NCI-H187 (cell line): ENCODE measurements at places on chromosomes 1 and 21.

DNA sequence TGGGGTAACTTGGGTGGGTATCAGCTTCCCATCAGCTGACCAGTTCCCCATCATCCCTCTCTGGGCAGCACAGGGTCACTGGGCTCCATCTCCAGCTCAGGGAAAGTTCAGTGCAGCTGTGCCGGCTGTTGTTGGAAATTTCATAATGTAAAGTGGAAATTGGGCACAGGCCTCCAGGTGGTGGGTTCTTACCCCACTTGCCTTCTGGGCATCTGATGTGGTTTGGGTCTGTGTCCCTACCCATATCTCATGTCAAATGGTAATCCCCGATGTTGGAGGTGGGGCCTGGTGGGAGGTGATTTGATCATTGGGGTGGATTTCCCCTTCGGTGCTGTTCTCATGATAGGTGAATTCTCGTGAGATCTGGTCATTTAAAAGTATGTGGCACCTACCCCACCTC is 59.7 kb upstream of the PSEN2 start:
- no peak for DNase-seq

DNA sequence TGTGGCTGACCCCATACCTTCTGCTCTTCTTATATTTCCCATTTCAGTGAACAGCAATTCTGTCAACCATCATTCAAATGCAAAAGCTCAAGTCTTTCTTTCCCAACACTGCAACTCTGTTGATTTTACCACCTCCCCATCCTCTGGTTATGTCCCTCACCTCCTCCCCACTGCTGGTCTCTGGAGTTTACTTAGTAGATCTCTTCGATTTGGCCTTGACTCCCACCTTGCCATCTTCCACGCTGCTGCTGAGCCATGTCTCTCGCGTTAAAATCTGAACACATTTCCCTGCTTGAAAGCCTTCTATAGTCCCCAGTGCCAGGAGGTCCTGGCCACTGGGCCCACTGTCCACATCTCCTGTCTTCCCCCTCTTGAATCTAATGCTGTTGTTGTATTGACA is 125.5 kb downstream of the RUNX1 start:
- no peak for DNase-seq

DNA sequence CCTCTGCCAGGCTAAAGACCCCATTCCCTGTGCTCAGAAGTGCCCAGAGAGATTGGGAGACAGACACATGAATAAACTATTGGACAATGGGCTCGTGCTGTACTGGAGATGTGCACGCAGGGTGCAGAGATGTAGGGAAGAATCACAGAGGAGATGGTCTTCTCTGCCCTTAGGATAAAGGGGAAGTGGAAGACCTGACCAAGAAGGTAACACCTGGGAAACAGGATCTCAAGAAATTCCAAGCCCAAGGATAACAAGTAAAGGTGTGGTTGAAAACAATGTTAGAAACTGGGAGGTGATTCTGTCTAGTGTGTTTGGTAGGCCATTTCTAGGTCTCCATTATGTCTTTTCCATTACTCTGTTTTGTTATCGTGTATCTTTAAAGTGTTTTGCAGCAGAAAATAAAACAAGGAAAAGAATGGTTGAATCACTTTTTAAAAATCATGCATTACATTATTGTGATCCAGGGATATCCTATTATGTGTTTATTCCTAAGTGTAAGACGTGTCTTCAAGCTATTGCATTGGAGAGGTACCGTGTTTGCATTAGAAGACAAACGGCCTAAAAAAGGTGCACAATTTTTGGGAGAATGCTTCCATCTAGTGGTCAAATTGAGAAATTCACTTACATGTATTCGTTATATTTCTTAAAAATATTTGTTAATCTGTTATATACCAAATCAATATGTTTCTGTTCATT is 40.8 kb upstream of the KCTD3 start:
- DNase-seq = no peak

- no peak for DNase-seq
Observed at GRCh38 chr1:93365813-93366212, 20.1 kb downstream of the DR1 start.

- DNase-seq = no peak
Observed at GRCh38 chr1:31775210-31775999, 11.3 kb upstream of the ADGRB2 start.

- no peak for DNase-seq
Observed at GRCh38 chr1:245043611-245043940, 111.2 kb upstream of the KIF26B start.

GRCh38 chr1:111441573-111442192 is 7.4 kb downstream of the WDR77 start:
- no peak for DNase-seq

GRCh38 chr1:107344268-107344760 is 203.5 kb downstream of the NTNG1 start:
- no peak for DNase-seq

- DNase-seq = peak; percentile 15
Observed at GRCh38 chr21:41294548-41295231, 21.9 kb upstream of the FAM3B start.

DNA sequence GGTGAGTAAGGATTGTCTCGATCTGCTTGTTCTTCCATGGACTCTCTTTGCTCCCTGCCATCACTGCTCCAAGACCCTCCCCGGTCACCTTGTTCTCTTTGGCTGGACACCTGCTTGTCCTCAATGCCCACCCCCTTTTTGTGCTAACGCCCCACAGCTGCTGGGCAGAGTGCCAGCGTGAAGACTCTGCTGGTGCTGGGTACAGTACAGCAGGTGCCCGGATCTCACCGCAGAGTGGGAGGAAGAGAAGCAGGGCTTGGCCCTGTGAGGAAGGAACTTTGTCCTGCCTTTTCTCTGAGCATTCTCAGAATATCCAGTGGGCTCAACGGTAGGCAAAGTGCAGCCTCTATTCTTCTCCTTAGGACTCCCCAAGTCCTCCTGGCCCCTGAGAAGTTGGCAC is 90.1 kb downstream of the PLXNA2 start:
- no peak for DNase-seq

GRCh38 chr21:41367945-41368734 is 6.3 kb downstream of the MX2 start:
- no peak for DNase-seq

GRCh38 chr1:212432661-212433576 is at the start of gene NENF:
Gene NENF (plus strand): TSS chr1:212432920. CDS start chr1:212432944, 24 bp downstream.
- DNase-seq = peak; percentile 34

DNA sequence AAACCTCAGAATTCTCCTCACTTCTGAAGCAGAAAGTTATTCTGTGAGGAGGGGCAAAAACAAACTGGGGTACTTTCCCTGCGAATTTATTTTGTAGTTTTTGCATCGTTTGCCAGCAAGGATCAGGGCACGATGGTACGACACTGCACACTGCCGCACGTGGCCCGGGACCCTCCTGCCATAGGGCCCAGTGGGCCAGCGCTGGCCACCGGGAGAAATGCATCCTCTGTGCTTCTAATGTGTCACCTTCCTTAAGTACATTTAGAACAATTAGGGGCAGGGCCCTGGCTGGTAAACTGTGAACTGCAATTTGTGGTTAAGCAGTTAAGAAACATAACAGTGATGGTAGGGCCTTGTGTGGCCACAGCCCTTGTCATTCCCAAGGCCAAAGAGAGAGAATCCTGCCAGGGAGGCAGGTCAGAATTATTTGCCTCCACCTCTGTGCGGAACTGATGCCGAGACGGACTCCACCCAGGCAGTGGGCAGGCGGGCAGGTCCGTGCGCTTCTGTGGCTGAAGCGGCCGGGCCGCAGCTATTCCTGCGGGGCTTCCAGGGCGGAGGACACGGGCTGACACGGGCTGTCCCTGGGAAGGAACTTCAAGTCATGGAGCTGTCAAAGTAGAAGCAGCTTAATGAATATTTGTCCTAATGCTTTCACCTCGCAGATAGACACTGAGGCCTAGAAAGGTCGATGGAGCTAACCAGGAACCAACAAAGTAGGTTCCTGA is 12.5 kb downstream of the GPR137B start:
- no peak for DNase-seq

DNA sequence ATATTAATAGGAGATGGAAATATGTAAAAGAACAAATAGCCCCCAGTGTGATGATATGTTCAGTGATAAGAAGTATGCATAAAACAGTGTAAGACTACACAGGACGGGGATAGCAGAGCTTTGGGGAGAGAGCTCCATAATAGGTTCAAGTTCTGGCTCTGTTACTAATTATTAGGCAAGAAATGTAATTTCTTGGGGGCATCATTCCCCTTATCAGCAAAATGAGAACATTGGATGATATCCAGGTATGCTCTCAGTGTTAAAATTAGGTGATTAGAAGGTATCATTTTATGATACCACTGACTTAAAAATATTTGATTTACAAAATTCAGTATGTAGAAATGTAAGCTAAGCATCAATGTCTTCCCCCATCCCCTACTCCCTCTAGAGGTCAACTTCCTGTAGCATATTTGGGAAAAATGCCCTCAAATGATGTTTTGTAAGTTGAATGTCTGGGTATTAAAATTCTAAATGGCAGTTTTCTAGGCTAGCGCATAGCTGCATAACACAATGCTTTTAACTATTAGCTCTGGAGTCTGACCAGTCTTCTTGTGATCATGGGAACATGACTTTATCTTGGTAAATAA is 585.7 kb upstream of the CAMK1G start:
- no peak for DNase-seq

DNA sequence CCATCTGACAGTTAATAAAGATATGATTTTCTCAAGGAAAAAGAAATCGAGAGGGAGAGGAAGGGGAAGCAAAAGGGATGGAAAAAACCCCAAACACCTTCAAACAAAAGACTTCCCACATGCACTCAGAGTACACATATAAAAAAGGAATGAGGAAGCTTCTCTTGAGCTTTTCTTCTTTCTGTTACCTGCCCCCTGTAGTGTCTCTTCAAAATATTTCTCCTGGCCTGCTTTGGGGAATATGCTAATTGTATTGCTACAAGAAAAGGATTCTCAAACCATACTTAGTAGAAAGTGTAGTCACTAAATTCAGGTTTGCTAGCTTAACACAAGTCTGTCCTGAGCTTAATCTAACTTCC is 58.7 kb downstream of the KIF14 start:
- DNase-seq = no peak

DNA sequence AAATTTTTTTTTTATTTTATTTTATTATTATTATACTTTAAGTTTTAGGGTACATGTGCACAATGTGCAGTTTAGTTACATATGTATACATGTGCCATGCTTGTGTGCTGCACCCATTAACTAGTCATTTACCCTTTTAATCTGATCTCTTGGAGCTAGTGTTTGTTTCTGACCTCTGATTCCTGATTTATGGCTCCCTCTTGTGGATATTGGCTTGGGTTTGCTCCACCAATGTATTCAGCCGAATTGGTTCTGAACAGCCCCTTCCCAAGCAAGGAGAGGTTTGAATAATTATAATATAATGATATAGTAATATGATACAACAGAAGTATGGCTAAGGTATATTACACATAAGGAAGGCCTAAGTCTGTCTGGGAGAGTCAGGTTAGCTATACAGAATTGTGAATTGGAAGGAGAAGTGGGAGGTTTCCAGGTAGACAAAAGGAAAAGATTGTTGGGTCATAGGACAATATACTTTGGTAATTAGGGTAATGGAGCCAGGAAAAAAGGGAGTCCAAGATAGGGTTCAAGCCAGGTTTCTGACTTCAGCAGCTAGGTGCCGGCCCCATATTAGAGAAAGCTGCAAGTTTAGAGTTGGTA is 53.1 kb upstream of the HMCN1 start:
- DNase-seq = peak; percentile 27

DNA sequence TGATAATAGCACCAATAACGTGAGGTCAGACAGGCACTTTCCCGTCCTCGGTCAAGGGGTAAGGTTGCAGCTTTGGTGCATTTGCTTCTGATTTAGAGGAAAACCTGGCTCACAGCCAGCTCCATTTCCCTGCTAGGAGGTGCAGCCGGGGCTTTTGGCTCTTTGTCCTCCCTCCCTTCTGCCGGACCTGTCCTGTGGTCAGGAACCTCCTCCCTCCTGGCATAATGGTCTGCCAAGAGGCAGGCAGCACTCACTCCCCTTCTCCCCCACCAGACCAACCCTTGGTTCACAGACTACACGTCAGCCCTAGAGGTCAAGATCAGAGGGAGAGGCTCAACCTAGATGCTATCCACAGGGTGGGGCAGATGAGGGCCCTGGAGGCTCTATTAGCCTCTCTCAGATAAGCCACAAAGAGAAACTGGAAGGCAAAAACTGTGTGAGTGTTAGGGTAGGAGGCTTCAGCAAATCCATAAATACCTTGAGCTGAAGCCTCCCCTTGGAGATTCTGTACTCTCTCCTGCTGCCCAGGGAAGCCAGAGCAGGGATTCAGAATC is 64.8 kb downstream of the PLXNA2 start:
- peak; percentile 12 for DNase-seq

DNA sequence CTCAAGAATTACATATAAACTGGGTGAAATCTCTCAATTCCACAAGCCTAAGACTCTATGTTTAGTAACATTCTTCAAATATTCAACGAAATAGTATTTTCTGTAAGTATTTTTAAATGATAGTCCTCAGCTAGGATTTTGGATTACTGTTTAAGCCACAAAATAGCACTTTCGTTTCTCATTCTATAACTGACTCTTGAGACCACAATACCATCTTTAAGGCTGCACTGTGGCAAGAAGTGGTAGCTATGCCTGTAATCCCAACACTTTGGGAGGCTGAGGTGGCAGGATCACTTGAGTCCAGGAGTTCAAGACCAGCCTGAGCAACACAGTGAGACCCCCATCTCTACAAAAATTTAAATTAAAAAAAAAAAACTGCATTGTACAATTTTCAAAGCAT is 126.7 kb downstream of the CDC42BPA start:
- DNase-seq = no peak

DNA sequence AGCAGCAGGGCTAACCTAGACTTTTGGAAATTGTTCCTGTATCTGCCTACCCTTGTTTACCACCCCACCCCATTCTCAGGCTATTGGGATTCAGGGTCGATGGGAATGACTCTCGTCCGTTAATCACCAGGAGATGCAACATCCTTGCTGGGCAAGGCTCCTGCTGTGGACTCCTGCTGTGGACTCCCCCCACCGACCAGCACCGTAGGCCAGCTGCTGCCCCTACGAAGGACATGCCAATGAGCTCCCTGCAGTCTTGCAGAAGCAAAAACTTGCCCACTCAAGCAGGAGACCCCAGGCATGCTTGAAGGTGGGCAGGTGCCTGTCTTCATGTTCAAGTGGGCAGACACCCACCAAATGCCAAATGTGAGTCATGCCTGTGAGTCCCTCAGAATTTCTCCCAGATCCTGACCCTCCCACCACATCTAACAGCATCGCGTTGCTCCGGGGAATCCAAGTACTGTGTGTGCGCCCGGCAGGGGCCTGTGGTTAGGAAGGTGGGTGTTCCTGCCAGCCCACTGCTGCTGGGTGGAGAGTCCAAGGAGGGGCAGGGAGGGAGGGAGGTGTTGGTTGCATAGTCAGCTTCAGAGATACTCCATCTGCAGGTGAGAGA is 41.7 kb upstream of the SOX13 start:
- DNase-seq = no peak

DNA sequence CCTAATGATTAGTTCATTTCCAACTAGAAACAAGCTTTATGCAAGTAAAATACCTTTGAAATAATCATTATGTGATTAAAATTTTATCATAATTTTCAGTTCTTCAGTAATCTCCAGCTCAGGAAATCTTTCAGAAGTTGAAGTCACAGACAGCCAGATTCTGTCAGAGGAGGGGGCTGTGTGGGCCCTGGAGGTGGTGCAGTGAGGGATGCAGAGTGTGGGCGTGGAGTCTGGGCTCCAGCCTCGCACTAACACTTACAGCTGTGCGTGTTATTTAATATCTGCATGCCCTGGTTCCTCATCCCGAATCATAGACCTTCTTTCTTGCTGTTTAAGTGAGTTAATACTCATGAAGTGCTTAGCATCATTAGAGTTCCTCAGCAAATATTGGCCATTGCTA is 23.9 kb downstream of the WDR64 start:
- DNase-seq = no peak

- DNase-seq = no peak
Observed at GRCh38 chr1:27489501-27489972, 430 bp downstream of the WASF2 start.

GRCh38 chr1:13950637-13951036 is 250.6 kb downstream of the PRDM2 start:
- no peak for DNase-seq
